Testis (tissue), 5 donors: ENCODE measurements at places on chromosomes 2 and 18. TPM values are rescaled to one million over a fixed set of nuclear protein-coding genes. Genes with fewer than 3 reads are reported as not detected.

Gene NGEF
- 15.6 TPM for total RNA-seq

DNA sequence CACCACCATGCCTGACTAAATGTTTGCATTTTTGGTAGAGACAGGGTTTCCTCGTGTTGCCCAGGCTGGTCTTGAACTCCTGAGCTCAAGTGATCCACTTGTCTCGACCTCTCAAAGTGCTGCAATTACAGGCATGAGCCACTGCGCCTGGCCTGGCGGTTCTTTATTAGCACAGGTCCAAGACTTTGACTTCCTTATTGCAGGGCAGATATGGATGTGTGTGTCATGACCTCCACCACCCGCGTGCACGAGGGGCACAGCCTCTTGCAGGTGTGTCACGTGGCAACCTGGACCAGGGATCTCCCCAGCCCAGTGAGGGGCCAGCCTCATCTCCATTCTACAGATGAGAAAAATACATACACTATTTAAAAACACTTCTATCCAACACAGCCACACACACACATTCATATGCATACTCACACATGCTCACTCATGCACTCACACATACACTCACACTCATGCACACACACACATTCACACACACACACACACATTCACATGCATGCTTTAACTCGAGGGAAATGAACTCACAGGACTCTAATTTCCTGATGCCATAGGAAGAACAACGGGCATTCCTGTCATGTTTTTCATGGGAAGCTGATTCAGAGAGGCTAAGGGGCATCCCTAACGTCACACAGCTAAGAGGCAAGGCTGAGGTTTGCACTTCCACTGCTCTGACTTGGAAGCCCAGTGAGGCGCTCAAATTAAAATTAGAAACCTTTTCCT lies 38.8 kb downstream of the RRM2 start:
- no peak for DNase-seq

DNA sequence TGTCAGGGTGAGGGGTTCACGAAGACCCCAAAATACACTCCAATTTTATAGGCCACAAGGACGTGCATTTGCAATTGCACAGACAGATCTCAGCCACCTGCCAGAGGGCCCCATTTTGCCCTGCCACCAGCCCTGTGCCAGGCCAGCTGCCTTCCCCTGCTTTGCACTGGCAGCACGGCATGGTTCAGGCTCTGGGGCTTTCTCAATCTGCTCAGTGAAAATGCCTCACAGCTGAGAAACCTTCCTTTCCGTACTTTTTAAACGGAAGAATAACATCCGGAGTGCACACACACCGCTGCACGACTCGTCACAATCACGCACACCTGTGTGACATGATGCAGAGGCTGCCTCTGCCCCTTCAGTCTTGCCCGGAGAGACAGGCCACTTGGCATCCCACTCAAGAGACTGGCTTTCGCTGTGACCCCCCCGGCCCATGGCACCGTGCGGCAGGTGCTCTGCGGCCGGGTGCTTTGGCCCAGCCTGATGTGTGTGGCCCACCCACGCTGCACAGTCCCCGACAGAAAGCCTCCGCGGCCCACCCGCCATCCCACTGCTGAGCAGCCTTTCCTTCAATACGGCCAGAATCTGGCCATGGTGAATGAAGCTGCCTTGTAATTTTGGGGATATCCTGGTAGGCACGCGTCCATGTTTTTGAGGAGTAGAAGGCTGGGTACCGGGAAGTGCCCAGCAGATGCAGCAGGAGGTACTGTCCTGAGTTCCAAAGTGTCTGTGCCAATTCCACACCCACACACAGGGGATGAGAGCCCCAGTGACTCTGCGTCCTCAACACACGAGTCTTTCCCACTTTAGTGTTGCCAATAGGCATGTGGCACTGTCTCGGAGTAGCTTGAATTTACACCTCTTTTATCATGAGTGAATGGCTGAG lies 88.8 kb downstream of the USP40 start:
- no peak for DNase-seq

- no peak for DNase-seq
Observed at GRCh38 chr2:234991290-234991689, 39.5 kb downstream of the SH3BP4 start.

DNA sequence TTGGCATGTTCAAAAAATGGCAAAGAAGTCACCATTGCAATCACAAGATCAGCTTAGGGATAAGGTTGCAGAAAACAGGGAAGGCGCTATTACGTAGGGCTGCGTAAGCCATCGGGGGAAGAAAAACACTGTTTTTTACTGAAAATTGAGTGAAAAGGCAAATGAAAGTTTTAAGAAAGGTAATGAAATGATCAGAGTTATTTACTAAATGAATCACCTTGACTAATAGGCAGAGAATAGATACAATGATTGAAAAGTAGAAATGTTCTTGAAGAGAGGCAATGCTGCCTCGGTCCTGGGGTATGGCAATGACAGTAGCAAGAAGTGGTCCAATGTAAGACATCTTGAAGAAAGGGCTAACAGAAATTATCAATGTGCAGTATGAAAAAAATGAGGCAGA lies 1227.8 kb upstream of the ZEB2 start:
- DNase-seq, result no peak

DNA sequence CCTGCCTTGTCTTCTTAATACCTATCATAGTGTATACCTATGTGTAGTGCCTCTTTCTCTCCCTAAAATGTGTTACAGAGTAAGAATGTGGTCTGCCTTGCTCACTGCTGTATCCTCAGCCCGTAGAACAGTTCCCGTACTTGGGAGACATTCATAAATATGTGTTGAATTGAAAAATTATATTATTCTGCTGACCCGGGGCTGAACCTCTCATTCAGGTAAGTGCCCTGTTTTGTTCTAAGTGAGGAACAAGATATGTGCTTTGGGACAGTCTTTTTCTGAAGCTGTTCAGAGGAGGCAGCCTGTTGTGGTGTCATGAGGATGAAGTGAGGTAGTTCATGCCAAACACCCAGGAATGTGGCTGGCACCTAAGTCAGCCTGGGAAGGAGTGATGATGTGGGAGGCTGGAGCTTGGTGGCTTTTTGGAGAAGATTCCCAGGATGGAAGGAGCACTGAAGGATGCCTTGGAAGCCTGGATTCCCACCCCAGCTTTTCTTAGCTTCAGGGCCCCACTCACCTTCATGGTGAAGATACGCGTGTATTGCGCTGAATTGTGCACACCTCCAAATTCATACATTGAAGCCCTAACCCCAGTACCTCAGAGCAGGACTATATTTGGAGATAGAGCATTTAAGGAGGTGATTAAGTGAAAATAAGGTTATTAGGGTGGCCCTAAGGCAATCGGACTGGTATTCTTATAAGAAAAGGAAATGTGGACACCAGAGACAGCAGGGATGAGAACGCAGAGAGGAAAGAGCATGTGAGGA lies 166.3 kb downstream of the DDX1 start:
- no peak for DNase-seq
